ENCODE measurements at places on chromosomes 11 and 22.
A peak's percentile ranks its signal among the peaks of the same experiment; 100 is the strongest.

DNA sequence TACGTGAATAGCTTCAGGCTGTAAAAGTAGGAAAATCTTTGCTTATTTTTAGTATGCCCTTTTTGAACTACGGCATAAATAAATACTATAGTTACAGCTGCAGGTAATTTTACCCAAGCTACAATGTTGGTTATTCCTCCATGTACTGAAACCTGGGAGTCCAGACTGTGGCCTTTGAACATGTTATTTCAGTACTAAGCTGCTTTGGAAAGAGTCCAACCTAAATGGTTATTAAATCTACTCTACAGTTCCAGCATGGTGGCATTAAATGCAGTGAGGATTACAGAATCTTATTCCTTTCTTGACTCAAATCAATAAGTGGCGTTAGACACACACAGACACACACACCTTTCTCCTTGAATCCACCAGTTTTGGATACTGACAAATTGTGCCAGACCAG lies 165.1 kb downstream of the MSANTD4 start:
- no peak for DNase-seq

DNA sequence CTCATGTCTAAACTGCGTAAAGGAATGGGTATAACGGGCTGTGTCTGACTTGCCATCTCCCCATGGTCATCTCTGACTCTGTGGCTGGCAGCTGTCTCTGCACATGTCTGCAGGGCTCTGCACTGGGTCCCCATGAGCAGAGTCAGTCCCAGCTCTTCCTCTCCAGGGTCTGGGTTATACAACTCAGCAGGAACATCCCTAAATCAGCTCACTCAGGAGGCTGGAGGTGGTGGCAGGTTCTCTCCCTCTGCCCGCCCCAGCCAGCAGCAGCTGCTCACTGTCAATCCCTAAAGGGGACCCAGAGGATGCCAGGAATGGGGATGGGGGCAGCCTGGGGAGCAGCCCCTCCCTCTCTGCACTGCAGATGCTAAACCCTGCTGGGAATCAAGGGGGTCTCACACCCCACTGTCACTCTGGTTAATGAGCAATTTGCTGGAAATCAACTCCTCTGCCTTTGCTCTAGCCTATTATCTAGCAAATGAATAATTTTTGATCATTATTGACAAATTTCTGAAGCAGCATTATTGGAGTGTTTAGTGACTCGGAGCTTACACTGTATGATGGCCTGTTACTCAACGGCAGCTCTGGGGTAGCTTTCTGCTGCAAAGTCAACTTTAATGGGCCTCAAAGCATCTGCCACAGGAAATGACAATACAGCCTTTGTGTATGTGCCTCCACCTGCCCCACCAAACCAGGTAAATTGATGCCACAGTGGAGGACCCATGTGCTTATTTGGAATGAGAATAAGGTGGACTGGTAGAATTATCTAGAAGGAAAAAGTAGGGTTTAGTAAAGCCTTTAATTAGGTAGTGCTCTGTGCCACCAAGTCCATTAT lies 55.7 kb upstream of the SHANK2 start:
- DNase-seq = no peak

GRCh38 chr11:71236836-71237475 lies 15.4 kb downstream of the SHANK2 start:
- no peak for DNase-seq

DNA sequence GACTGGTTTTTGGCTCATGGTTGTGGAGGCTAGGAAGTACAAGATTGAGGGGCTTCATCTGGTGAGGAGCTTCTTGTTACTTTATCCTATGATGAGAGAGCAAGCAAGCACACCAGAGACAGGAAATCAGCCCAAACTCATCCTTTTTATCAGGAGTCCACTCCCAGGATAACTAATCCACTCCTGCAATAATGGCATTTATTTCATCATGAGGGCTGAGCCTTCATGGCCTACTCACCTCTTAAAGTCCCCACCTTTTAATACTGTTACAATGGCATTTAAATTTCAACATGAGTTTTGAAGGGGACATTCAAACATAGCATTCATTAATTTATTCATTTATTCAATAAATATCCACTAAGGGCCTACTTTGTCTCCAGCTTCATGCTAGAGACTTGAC lies 60.9 kb downstream of the PARVA start:
- DNase-seq = no peak

DNA sequence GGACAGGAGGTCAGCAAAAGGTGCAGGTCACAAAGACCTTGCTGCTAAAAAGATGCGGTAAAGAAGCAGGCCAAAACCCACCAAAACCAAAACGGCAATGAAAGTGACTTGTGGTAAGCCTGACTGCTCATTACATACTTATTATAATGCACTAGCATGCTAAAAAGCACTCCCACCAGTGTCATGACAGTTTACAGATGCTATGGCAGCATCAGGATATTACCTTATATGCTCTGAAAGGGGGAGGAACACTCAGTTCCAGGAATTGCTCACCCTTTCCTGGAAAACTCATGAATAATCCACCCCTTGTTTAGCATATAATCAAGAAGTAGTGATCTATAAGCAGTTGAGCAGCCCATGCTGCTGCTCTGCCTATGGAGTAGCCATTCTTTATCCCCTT lies 45.2 kb upstream of the SLC5A12 start:
- DNase-seq = no peak

- DNase-seq = peak; percentile 35
Observed at GRCh38 chr11:78138694-78139421, 568 bp downstream of the ALG8 start.

DNA sequence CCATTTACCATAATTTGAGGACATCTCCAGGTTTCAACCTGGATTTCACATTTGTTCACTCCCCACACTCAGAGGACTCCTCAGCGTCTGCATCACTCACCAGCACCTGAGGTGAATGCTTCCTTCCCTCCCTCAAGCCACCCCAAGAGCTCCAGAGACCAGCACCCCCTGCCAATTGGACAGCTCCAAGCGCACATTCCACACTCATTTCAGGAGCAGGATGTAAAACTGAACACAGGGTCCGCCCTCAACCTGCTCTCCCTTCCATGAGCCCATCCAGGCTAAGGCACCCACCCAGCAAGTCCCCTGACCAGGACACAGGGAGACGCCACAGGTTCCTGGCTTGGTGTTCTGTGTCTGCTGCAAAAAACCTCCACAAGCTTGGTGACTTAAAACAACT lies 3.9 kb downstream of the SCGB1D1 start:
- no peak for DNase-seq

DNA sequence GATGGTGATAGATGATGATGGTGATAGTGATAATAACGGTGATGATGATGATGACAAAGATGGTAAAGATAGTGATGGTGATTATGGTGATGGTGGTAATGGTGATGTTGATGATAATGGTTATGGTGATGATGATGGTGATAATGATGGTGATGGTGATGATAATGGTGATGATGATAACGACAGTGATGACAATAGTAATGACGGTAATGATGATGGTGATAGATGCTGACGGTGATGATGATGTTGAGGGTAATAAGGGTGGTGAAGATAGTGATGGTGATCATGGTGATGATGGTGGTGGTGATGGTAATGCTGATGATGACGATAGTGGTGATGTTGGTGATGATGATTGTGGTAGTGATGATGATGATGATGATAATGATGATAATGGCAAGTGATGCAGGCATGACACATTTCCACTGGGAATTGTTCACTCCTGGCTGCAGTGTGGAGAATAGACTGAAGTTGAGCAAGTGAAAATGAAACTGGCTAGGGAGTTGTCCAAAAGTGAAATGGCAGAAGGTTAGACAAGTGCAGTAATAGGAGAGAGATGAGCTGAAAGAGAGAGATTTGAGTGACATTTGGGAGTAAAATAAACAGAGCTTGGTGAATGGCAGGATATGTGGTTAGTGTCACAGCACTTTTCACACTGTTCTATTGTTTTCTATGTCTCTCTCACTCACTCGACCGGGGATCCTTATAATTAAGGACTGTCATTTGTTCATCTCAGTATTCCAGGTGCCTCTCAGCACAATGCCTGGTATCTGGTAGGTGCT lies 992.5 kb downstream of the OPCML start:
- DNase-seq = no peak

GRCh38 chr11:20652150-20652806 lies 17.1 kb upstream of the NELL1 start:
- DNase-seq = no peak

GRCh38 chr11:107196732-107197131 lies 178.5 kb upstream of the GUCY1A2 start:
- no peak for DNase-seq

- DNase-seq = no peak
Observed at GRCh38 chr22:19668748-19669147, 45.6 kb upstream of the SEPTIN5 start.

- DNase-seq = no peak
Observed at GRCh38 chr11:70935006-70935768, 317.2 kb downstream of the SHANK2 start.

- DNase-seq = peak; percentile 84
Observed at GRCh38 chr22:19891317-19892256, 36.9 kb upstream of the GNB1L start.

DNA sequence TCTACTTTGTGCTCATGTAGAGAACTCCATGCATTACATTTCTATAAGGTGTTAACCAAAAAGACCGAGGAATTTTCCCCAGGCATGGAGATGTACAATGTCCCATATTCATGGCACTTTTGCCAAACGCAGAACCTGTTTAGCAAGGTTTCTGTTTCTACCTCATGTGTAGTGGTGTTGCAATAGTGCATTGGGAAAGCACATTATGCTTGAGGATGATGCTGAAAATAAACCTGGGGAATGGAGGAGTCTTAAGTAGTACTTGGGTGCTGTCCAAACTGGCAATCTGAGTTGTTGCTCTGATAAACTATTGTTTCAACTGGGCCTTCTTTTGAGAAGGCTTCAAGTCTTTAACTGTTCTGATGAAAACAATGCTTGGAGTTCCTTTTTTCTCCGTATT lies 11.5 kb upstream of the MUC15 start:
- DNase-seq = no peak

GRCh38 chr11:75320643-75321042 lies 30.8 kb downstream of the ARRB1 start:
- no peak for DNase-seq

DNA sequence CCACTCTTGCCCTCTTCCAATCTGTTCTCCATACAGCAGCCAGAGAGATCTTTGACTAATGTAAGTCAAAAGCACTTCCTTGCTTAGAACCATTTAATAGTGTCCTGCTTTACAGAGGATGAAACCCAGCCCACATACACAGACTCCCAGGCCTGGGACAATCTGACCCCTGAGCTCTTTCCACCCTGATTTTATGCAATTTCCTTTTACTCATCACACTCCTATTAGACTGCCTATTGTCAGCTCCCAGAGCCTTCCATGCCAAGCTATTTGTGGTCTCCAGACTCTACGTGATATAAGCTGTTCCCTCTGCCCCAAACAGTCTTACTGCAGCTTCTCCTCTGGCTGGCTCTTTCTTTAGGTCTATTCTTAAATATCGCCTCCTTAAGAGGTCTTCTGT lies 28.1 kb downstream of the ME3 start:
- no peak for DNase-seq

GRCh38 chr11:59262177-59262818 lies 49.6 kb upstream of the MPEG1 start:
- DNase-seq = no peak

GRCh38 chr11:61049063-61049377 lies 53.3 kb upstream of the CD5 start:
- DNase-seq = no peak

- DNase-seq = no peak
Observed at GRCh38 chr11:17972987-17973386, 39.9 kb downstream of the SERGEF start.

GRCh38 chr11:110305169-110306018 lies 9.0 kb upstream of the RDX start:
- DNase-seq = no peak

DNA sequence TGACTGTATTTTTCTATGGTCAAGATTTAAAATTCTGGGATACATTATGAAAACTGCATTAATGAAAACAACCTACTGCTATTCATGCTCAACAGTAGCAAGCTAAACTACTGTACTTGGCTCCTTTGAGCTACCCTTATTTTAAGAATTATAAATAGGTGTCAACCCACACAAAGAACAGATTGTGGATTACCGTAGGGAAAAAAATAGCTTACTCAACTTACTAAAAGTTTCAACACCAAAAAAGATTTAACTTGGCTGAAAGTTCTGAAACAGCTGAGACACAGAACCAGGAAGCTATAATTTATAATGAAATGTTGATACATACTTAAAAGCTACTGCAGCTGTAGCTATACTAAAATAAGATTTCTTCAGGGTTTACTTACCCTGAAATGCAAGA lies 10.1 kb downstream of the LIN7C start:
- no peak for DNase-seq

DNA sequence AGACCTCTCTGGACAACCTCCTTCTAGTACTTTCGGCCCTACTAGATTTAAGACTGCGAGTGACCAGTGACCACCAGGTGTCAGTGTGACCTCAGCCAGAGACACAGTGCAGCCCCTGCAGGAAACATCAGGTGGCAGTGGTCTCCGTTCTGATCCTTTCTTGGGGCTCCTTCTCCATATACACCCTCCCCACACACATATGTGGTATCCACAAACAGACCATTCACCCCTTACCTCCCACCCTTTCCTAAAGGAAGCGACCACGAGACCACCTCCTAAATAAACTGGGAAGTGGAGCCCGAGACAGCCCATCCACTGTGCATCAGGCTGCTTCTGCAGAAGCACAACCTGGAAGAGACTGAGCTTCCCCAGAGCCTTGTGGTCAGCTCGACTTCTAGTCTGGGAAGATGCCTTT lies 38.5 kb upstream of the CYP2D6 start:
- peak; percentile 79 for DNase-seq

GRCh38 chr11:102476812-102477211 lies 24.2 kb upstream of the TMEM123 start:
- DNase-seq = peak; percentile 35

- DNase-seq = peak; percentile 12
Observed at GRCh38 chr22:27134315-27134701, 476.9 kb downstream of the MIAT start.

- peak; percentile 41 for DNase-seq
Observed at GRCh38 chr22:22855617-22856308, 31.9 kb upstream of the IGLL5 start.

- DNase-seq = no peak
Observed at GRCh38 chr22:22043296-22044078, 60.9 kb upstream of the TOP3B start.

- no peak for DNase-seq
Observed at GRCh38 chr22:41770715-41771468, 29.6 kb upstream of the CCDC134 start.

- peak; percentile 19 for DNase-seq
Observed at GRCh38 chr22:42967933-42968332, 47.0 kb downstream of the PACSIN2 start.
